Fibroblast of skin of abdomen (primary cell): ENCODE measurements at places on chromosomes 7 and 10.

GRCh38 chr7:123661765-123662164, 6.1 kb downstream of the LMOD2 start:
- DNase-seq = no peak

- DNase-seq = no peak
Measured at GRCh38 chr10:29783201-29783947, 148.6 kb upstream of the SVIL start.

DNA sequence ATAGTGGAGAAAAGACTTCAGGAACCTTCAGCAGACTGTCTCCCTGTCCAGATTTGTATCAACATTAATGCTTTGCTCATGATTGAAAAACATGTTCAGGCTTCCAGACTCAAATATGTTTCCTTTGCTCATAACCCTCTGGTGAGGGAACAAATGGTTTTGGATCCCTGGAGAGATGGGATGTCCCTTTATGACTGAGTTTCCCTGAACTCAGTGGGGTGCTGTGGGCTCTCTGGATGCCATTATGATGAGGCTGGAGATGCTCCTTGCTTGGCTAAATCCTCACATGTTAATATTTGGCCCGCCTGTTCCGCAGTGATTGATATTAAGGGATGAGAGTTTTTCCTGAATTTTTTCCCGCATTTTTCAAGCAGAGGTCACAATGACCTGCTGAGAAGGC, 749.4 kb downstream of the SUGCT start:
- peak; percentile 8 for DNase-seq

DNA sequence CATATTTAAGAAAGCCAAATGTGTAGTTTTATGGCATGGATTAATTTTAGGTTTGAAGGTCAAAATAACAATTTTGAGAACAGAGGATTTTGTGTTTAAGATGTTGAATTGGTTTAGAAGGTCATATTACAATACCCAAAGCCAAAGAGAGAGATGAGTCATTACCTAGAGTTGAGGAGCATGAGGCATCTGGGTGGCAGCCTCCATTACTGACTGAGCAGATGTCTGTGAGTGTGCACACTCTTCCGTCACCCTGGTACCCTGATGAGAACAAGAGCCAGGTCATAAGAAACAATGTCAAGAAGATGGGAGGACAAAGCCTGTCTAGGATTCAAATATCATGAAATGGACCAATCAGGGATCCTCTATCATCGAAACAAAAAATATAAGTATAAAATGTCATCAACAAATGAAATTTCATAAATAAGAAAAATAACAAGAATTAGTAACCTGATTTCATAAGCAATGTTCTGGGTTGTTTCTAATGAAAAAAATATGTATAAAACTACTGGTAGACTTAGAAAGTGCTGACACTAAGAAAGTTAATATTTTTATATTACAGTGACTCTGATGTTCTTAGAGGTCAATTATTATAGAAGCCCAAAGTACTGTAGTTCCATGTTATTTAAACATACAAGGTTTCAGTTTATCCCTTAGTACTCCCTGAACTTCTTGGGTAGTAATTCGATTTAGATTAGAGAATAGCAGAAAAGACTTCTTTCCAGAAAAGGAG, 20.0 kb downstream of the CUBN start:
- DNase-seq = peak; percentile 72

- no peak for DNase-seq
Measured at GRCh38 chr7:22363756-22364422, 6.9 kb upstream of the RAPGEF5 start.

GRCh38 chr10:106795619-106796018, 368.9 kb downstream of the SORCS1 start:
- DNase-seq = peak; percentile 46

DNA sequence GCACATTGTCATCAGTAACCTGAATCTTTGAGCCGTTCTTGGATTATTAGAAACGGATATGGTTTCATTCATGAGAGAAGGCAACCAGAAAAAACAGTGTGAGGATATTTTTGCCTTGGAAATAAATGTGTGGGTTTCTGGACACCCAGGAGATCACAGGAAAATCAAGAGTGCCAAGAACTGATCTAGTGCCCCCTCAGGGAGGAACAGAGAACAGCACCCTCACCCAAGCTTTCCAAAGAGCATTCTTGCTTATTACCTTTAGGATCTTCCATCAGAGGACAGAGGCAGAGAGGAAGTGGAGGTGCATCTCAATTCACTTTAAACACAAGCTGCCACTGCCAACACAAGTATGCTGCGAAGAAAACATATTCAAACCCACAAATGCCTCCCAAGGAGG, 851.5 kb upstream of the COBL start:
- no peak for DNase-seq

GRCh38 chr7:132652507-132652906, 76.2 kb upstream of the PLXNA4 start:
- no peak for DNase-seq

- no peak for DNase-seq
Measured at GRCh38 chr7:6520163-6520981, 30.9 kb downstream of the GRID2IP start.

DNA sequence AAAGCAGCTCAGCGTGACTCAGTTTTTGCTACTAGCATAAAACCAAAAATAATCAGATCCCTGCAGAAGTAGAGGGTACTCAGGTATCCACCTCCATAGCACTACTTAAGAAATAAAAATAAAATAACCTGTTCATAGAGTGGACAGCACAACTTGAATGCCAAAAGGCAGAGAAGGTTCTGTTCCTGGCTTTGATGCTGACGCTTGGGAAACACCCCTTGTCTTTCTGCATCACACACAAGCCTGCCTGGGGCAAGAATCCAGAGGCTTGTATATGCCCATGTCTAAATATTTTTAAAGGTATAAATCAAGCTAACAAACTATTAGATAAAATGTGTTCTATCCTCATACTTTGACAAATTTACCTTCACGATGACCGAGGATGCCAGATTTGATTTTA, 207.3 kb downstream of the KIAA1217 start:
- DNase-seq = no peak

- DNase-seq = no peak
Measured at GRCh38 chr7:68730194-68730593, 868.1 kb upstream of the AUTS2 start.

DNA sequence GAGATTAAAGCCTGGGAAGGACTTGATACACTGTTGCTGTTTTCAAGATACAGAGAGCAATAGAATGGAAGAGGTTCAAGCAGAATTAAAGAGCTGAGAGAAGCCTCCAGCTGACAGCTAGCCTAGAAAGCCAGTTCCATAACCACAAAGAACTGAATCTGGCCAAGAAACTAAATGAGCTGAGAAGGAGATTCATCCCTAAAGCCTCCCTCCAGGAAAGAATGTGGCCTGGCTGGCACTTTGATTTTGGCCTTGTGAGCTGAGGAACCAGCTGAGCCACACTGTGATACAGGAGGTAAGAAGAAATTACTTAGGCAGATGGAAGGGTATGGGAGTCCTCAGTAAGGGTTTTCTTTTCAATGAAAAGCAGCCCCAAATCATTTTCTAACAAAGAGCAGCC, 324.1 kb downstream of the PHF14 start:
- peak; percentile 41 for DNase-seq

DNA sequence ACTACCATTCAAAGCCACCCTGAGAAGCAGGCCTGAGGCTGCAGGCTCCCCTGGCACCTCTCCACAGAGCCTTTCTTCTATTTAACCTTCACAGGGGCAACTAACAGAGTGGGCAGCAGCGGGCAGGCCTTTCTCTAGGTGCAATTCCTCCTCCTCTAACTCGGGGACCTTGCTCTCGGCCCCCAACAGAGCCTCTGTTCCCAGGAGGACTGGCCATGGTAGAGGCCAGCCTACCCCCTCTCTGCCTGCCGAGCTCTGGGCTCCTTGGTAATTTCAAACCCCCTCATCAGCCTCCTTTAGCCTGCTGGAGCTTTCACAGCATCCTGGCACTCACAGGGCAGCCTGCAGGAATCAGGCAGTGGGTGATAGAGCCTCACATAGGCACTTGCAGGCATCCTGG, 920.8 kb upstream of the ZNF722 start:
- no peak for DNase-seq

GRCh38 chr7:92872701-92873100, 36.3 kb upstream of the CDK6 start:
- no peak for DNase-seq

DNA sequence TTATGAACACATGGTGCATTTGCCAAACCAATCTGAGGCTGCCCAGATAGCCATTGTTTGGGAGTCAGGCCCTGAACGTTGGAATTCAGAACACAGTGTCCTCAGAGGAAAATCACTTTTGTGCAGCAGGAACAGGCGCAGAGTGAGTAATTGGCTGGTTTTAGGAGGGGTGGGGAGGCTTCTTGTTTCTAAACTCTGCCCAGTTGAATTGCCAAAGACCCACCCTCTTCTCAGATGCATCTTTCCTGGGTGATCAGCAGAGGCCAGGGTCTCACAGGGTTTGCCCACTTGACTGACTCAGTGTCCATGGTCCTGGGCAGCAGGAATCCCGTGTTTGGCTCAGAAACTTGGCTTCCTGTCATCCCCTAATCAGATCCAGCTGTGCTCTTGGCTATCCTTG, 24.3 kb downstream of the PRLHR start:
- peak; percentile 25 for DNase-seq

DNA sequence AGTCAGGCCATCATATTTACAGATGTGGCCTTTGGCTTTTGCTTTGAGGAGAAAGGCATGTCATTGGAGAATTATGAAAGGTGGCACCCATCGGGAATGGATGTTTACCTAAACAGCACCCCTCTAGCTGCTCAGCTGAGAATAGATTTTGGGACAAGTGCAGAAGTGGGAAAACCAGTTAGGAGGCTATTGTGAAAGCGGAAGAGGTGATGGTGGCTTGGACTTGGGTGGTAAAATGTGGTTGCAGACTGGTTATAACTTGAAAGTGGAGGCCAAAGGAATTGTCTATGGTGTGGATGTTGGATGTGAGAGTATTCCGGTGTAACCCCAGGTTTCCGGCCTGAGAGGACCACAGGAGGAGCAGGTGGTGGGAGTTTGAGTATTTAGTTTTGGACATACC, 5.2 kb upstream of the SLC12A9 start:
- DNase-seq = no peak

GRCh38 chr10:78548369-78548768, 514.7 kb downstream of the RPS24 start:
- DNase-seq = no peak

GRCh38 chr7:70569335-70569819, 562.6 kb upstream of the GALNT17 start:
- no peak for DNase-seq

- DNase-seq = peak; percentile 25
Measured at GRCh38 chr7:1085910-1086421, 1.9 kb upstream of the GPER1 start.

DNA sequence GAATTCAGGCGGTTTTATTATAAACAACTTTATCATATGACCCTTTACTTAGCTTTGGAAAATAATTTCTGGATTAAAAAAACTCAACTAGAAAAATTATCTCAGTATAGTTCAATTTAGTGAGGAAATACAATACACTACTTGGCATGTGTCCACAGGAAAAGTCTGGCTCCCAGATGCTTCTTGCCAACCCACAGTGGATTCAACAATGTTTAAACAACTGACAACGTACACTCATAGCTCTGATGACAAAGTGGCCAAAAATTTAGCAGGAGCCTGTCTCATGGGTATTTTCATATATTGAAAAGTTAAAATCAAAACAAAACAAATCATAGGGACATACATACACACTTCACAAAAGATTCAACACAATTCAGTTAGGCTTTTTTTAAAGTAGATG, 158.8 kb downstream of the SKAP2 start:
- DNase-seq = peak; percentile 95

DNA sequence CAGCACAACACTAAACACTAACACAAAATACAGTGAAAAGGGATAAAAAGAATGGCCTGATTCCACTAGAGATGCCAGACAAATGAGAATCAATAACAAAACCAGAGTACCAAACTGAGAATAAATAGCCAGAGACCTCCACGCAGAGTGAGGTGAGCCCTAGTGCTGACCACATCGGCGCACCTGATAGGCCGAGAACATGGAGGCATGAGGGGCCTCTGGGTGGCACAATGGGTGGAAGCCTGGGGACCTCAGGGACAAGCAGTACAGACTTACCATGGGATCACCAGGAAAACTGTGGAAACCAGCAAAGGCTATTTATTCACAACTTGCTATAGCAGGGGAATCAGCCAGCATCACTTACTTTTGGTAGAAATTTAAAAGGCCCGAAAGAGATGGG, 1.8 kb upstream of the CSGALNACT2 start:
- no peak for DNase-seq

- DNase-seq = no peak
Measured at GRCh38 chr10:14625192-14625631, 149.5 kb downstream of the FAM107B start.

DNA sequence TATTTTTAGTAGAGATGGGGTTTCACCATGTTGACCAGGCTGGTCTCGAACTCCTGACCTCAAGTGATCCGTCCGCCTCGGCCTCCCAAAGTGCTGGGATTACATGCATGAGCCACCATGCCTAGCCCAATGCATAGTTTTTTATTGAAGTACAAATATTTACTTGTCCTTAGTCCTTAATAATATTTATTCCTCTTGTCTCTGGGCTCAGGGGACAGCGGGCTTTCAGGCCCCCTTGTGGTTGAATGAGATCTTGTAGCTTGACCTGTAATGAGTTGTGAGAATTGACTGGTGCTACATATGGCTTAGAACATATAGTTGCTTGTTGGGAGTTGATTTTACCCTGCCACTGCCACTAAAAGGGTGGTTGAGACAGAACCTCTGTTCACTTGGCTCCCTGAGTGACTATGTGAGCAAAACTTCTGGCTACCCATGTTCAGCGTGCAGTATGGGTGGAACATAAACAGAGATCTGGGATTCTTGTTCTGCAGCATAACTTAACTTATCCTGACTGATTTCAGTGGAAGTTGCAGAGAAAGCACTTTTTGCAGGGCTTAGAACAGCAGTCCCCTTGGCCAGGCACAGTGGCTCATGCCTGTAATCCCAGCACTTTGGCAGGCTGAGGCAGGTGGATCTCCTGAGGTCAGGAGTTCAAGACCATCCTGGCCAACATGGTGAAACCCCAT, 14.9 kb downstream of the CCL26 start:
- DNase-seq = peak; percentile 33

GRCh38 chr7:146698995-146699610, 582.5 kb downstream of the CNTNAP2 start:
- DNase-seq = no peak

DNA sequence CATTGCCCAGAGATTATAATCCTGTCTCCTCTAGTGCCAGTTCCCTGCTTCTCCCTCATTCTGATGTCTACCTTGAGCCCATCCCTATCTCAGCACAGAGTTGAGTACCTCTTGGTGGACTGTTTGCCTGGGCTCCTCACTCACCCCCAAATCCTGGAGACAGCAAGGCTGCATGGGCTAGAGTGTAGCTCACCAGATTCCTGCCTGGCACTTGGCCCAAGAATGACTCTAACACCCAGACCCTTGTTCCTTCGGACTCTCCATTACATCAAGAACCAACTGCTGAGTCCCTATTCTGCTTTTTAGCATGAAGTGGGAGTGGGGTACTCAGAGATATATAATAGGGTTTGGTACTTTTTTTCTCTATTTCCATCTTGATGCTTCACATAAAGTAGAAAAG, 22.1 kb downstream of the FAM13C start:
- peak; percentile 50 for DNase-seq

DNA sequence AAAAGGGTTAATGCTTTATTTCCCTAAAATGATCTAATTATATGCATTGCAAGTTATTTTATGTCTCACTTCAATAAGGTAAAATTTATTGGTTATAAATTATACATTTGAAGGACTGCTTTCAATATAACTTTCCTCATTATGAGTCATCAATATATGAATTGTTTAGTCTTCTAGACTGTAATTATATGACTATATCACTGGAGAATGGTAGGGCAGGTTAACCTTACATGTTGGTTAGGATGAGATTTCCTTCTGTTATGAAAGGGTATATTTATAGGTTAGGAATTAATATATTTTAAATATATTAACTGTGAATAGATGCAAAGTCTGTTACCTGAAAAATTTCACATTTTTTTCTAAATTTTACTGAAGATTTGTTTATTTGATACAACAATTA, 406.4 kb upstream of the ETV1 start:
- DNase-seq = no peak
